ENCODE measurements at places on chromosomes 1 and 21.

GRCh38 chr1:205447457-205448341, 8.1 kb downstream of the BLACAT1 start:
- DNase-seq = no peak

DNA sequence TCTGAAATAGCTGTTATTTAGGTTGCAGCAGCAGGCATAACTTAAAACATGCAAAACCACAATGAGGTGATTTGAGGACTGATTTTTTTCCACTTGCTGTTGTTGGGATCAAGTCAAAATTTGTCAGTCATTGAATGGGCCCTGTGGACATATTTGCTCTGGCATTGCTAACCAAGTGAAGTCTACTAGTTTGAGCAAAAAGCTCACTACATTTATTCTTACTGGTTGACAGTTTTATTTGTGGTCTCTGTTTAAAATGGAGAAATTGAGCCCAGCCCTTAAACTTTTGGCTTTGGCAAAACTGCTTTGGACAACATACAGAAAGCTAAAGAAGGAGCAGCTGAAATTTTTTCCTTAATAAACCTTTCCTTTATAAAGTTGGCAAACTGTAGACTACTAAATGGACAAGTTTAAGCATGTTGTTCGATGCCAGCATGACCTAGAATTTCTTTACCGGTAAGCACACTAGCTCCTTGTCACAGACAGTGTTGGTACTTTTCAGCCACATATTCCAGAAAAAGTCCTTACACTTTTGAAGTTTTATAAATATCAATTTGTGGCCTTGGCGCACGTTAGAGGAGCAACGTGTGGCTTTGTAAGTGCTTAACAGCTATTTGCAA, 234.6 kb downstream of the USP25 start:
- no peak for DNase-seq

- DNase-seq = no peak
Observed at GRCh38 chr1:41977326-41977725, 58.6 kb upstream of the HIVEP3 start.

GRCh38 chr1:64228167-64228957, 24.9 kb downstream of the UBE2U start:
- DNase-seq = peak; percentile 58

DNA sequence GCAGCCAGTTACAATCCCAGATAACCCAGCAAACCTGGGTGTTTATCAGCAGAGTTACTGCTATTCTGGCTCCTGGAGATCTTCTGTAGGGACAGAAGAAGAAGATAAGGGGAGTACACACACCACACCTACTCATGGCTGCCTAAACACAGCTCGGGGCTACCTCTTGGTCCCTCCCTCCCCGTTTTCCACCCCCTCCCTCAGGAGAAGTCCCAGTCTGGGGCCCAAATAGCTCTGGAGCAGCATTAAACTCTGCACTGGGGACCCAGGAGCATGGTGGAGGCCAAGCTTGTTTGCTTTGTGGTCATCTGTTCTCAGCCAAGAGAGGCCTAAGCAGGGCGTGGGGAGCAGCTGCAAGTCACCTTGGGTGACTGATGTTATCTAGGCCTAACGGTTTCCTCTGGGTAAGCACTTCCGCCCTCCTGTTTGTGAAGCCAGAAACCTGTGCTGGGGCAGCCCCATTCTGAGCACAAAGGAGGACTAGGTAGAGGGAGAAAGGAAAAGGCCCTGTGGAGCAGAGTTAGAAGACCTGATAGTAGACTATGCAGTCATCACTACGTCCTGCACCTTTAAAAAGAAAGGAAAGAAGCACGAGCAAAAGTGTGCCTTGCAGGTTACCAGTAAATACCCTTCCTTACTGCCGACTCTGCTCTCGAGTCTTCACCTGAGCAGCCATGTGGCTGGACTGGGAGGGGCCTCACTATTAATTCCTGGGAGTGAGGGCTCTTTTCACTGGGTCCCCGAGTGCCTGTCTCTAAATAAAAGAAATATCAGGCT, 2.0 kb upstream of the RCSD1 start:
- no peak for DNase-seq

GRCh38 chr1:89800718-89801117, 20.1 kb upstream of the LRRC8D start:
- no peak for DNase-seq

DNA sequence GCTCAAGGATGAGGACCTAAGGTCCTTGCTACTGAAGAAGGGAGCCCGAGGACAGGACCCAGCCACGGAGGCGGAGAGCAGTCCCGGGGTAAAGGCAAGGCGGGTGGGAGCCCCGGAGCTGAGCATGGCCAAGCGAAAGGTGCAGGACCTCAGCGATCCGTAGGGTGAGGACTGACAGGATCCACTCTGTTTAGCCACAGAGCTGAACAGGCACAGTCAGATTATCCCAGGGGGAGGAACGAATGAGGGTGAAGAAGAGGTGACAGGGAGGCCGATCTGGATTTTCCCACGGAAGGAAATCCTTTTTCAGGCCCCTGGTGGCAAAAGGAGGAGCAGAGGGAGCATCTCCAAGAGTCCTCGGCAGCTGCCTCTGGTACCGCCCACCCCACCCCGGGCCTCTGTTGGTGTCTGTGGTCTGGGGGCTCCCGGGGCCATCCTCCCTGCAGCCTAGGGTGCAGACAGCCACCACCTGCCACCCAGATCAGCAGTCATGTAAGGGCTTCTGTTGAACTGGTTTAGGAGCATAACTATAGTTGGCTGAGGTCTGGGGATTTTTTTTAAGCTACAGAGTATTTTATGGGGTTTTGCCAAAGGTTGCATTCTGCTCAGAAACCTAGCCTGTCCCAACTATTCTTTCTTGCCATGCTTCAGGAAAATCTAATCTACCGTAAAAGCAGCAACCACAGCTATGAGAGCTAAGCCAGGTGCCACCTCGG, 32.3 kb upstream of the LBR start:
- DNase-seq = no peak

GRCh38 chr1:167219194-167219593, 1.5 kb upstream of the POU2F1 start:
- no peak for DNase-seq

DNA sequence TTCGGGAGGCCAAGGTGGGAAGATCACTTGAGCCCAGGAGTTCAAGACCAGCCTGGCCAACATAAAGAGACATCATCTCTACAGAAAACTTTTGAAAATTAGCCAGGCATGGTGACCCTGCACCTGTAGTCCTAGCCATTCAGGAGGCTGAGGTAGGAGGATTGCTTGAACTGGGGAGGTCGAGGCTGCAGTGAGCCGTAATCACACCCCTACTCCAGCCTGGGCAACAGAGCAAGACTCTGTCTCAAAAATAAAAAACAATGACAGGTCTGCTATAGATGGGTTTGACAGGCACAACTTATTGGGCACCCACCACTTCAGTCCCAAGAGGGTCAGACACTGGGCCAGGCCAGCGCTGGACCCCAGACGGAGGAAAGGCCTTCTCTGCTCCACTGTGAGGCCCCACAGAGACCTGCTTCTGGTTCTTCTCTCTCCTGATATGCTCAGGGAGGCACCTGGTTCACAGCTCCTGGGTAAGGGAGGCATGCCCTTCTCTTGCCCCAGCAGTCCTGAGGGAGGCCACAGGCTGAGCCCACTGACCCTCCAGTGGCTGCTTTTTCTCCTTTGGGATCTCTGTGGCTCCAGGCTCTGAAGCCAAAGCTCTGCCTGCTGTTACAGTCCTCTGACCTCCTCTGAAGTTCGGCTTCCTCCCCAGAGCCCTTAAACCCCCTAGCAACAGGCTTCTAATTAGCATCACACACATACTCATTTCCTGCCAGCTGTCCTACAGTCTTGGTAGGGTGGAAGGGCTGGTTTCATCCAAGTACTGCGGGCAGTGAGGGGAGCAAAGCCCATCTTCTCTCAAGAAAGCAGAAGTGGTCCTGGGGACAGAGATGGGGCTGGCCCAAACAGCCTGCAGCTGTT, 14.4 kb downstream of the S100A16 start:
- DNase-seq = peak; percentile 73

DNA sequence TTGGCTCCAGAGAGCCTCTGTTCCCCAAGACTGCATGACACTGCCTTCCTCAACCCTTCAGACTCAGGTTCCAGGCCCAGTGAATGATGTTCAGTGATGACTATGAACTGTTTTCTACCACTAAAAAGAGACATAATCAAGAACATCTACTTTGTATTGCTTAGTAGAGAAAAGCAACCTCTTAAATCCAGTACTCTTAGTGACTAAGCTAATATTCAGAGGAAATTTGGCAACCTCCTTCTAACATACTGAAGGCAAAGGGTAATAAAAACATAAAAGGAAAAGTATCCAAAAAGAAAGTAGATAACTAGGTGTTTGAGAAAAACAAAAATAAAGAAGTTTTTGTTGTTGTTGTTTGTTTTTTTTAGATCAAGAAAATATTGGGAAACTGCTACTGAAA, 153.3 kb upstream of the RUNX1 start:
- peak; percentile 67 for DNase-seq

- DNase-seq = peak; percentile 31
Observed at GRCh38 chr1:101567582-101568189, 330.9 kb downstream of the S1PR1 start.

- DNase-seq = no peak
Observed at GRCh38 chr21:15976807-15977206, 247.0 kb downstream of the USP25 start.

GRCh38 chr1:234755449-234755863, 145.5 kb upstream of the IRF2BP2 start:
- DNase-seq = peak; percentile 87

- DNase-seq = no peak
Observed at GRCh38 chr1:12468323-12468722, 149.7 kb downstream of the DHRS3 start.

- DNase-seq = no peak
Observed at GRCh38 chr1:232893481-232894313, 56.7 kb upstream of the NTPCR start.

- no peak for DNase-seq
Observed at GRCh38 chr1:215583185-215583749, 16.2 kb downstream of the KCTD3 start.

GRCh38 chr1:112618721-112619517, at the start of gene ST7L:
ST7L (minus strand) TSS chr1:112619141; CDS start chr1:112619113, 28 bp downstream.
- peak; percentile 76 for DNase-seq

DNA sequence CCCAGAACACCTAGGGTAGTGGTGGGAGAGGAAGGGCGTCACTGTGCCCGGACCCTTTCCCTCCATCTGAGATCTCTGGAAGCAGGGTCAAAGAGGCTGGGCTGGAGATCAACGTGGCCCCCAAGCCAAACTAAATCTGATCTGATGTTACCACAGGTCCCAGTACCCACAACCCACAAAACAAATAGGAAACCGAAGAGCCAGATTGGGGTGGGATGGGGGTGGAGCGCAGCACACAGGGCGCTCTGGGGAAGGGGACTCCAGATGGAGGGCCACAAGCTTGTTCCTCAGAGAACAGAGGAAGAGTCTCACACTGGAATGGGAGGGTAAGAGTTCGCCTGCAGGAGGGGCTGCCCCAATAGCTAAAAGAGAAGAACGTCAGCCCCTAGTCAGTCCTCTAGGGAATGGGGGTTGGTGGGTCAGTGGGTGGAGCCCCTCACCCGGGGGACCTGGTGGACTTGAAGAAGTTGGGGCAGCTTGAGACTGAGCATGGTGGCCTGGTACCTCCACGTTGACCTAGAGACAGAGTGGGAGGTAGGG, 1.5 kb downstream of the PAQR6 start:
- no peak for DNase-seq

- no peak for DNase-seq
Observed at GRCh38 chr1:111983500-111983899, 6.0 kb downstream of the KCND3 start.

DNA sequence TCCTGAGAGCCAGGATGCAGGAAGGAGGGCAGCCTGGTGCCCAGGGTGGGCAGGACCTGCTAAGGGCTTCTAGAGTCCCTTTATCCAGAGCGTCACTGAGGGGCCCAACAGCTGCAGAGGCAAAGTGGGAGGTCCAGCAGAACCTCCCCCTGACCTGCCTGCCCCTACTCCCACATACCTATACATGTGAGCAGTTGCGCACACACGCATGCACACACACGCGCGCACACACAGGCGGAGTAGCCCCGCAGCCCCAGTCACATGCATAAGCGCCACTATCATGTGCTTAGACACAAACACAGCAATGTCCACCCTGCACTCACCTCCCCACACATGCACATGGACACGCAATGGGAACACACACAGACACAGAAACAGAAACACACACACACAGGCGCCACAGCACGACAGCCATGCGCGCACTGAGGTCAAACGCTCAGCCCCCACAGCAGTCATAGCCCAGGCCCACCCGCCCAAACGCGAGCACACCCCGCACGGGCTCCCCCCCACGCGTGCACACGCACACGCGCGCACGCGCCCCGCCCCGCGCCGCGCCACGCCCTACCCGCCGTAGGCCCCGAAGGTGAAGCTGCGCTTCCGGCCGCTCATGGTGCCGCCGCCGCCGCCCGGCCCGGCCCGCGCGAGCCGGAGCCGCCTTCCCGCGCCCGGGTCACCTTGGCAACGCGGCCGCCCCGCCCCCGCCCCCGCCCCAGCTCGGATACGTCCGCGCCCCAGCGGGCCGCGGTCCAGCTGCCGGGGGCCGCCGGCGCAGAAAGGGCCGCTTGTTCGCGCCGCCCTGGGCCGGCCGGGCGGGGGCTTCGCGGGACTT, 17.7 kb downstream of the RAP1GAP start:
- no peak for DNase-seq

GRCh38 chr1:212819726-212820125, 27.7 kb downstream of the SPATA45 start:
- no peak for DNase-seq

GRCh38 chr1:213194383-213194782, 143.3 kb downstream of the RPS6KC1 start:
- DNase-seq = no peak

DNA sequence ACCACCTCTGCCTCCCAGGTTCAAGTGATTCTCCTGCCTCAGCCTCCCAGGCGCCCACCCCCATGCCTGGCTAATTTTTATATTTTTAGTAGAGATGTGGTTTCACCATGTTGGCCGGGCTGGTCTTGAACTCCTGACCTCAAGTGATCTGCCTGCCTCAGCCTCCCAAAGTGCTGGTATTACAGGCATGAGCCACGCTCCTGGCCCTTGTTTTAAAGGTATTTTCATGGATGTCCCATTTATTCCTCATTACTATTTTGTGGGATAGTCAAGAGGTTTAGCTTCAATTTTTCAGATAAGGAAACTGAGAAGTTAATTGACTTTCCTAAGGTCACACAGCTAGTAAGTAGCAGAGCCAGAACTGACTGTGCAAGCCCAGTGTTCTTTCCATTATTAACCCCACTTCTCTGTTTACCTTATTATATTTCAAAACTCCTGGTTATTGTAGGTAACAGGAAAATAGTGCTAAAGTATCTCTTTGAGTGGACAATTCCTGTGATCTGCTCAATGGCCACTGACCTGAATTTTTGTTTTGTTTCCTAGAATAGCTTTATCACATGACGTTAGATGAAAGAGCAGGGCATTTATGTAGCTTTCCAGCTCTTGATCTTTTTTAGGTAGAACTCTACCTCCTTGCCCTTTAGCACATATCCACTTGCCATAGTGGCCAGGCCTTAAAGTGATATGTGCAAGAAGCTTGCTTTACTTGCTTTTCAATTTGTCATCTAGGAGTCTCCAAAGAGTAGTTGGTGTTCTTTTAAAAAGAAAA, 13.6 kb downstream of the ZYG11B start:
- no peak for DNase-seq

- DNase-seq = no peak
Observed at GRCh38 chr1:19815801-19816736, 986 bp upstream of the RNF186 start.

All from AG10803 (cell line).